NK-92 treated with Interleukin-12 subunit alpha and Interleukin-12 subunit beta, amount 100 ng/mL, for 24 hours (cell line): ENCODE measurements at places on chromosomes 13 and 19.

DNA sequence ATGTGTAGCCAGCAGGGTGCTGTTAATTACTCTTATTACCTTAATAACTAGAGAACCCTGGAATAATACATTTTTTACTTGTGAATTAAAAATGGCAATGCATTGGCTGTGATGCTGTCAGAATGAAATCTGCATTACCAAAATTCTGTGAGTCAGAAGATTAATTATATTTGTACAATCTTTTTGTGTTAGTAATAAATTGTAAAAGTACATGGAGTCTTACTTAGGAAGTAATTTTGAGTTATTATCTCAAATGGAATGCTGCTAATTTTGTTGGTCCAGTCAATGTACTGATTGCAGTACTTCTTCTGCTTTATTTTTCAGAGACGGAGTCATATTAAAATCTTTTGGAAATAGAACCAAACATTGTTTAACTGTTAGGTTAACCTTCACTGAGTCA lies 152.0 kb upstream of the SLC10A2 start:
- DNase-seq: no peak

GRCh38 chr19:47398707-47399597 lies 20.4 kb downstream of the MEIS3 start:
- DNase-seq: no peak

DNA sequence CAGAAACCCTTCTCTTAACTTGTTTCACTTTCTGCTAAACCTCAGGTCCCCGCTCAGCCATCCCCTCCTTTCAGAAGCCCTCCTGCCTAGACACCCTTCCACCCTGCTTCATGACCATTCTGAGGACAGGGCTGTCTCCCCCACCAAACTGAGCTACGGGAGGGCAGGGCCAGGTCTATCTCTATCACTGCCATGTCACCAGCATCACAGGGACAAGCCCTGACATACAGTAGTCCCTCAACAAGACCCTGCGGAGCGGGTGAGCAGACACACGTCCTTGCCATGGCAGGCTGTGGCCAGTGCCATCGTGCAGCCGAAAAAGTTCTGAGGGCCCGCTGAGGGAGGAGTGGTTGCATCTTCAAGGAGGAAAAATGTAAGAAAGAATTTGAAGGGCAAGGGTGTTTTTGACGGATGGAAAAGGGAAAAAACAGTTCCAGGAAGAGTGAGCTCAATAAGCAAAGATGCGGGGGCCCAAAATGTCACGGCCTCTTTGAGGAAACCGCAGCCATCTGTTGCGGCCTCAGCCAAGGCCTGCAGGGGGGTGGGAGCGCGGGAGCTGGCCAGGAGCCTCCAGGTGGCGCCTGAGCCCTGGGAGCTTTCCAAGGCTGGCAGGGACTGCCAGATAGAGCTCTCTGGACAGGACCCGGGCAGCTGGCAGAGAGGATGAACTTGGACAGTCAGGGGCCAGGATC lies 8.1 kb downstream of the PTGIR start:
- DNase-seq: no peak

- no peak for DNase-seq
Measured at GRCh38 chr13:32960626-32961025, 55.6 kb upstream of the KL start.

- DNase-seq: no peak
Measured at GRCh38 chr13:33480561-33480960, 195.0 kb upstream of the STARD13 start.

- DNase-seq: no peak
Measured at GRCh38 chr19:33234092-33234491, 8.4 kb upstream of the SLC7A10 start.

GRCh38 chr19:29804493-29804892 lies 7.3 kb upstream of the CCNE1 start:
- no peak for DNase-seq

DNA sequence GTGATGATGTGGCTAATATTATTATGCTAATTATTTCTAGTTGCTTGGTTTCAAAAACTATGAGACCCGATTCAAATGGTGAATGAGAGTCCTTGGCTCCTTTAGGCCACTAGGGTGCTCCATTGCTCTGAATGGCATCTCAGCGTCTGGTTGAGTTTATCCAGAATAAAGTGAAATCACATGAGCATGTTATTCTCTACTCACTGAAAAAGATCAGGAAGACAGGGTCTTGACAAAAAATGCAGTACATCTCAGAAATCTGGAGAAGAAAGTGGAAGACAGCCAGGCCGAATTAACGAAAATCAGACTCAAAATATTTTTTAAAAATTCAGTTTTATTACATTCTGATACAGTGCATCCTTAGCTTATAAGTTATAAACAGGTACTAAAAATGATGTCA lies 516.2 kb downstream of the MYO16 start:
- no peak for DNase-seq

- DNase-seq: no peak
Measured at GRCh38 chr19:10915130-10916091, 13.0 kb downstream of the YIPF2 start.

- no peak for DNase-seq
Measured at GRCh38 chr19:40596608-40597328, 4.4 kb upstream of the LTBP4 start.

DNA sequence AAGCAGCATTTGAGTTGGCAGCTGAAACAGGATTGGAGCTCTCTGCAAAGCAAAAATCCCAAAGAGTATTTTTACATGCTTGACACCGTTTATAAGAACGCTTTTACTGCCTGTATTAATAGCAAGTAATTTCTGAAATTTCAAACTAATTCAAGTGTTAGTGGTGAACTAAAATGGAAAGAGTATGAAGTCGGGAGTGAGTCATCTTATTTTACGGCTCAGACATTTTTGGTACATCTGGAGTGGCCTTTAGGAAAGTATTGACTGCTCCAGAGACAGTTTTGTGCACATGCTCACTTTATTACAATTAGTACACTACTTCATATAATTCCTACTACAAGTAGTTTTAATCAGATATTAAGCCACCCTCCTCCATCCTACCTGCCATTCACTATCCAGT lies 167.4 kb downstream of the SLITRK6 start:
- no peak for DNase-seq

GRCh38 chr13:110790371-110790770 lies 76.9 kb downstream of the ING1 start:
- DNase-seq: no peak

GRCh38 chr13:43908156-43909126 lies 28.7 kb downstream of the LACC1 start:
- DNase-seq: no peak

DNA sequence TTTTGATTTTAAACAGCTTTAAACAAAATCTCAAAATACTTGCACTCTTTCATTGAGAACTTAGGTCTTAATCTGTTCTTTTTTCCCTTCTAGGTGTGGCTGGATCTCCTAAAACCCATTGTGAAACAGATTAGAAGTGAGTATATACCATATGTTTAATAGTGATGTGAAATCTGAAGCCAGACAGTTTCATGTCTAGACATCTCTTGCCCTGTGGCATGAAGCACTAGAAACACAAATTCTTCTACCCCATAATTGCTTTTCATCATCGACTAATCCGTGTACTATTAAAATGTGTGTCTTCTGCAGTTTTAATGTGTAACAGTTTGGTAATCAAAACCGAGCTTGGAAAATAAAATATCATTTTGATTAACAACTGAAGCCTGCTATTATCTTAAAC lies 188.2 kb upstream of the RNF113B start:
- DNase-seq: no peak

DNA sequence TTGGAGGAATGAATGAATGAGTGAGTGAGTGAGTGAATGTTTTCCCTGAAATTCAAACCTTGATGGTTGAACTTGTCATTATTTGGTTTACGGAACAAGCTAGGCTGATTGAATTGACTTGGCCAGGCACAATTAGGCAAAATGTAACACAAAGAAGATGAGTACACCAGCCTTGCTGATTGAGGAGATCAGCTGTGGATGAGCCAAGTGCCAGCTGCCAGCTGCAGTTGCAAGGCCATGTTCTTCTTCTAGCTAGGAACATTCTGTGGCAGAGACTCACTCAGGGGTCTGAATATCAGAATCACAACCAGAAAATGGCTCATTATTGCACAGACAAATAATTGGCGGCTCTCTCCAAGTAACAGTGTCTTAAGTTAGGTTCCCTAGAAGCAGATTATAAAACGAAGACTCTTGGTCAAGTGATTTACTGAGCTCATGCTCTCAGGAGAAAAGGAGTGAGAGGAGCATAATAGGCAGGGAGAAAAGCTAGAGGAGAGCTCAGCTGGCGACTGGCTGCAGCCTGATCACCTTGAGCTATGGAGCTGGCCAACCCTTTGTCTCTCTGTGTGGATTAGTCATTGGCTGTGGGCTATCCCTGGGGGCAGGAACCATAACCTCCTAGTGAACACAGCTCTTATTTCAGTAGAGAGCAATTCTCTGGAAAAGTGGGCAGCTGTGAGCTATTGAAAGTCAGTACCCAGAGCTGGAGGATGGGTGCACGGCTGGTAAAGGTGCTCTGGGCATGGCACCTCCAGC lies 225.3 kb upstream of the SERP2 start:
- DNase-seq: no peak

DNA sequence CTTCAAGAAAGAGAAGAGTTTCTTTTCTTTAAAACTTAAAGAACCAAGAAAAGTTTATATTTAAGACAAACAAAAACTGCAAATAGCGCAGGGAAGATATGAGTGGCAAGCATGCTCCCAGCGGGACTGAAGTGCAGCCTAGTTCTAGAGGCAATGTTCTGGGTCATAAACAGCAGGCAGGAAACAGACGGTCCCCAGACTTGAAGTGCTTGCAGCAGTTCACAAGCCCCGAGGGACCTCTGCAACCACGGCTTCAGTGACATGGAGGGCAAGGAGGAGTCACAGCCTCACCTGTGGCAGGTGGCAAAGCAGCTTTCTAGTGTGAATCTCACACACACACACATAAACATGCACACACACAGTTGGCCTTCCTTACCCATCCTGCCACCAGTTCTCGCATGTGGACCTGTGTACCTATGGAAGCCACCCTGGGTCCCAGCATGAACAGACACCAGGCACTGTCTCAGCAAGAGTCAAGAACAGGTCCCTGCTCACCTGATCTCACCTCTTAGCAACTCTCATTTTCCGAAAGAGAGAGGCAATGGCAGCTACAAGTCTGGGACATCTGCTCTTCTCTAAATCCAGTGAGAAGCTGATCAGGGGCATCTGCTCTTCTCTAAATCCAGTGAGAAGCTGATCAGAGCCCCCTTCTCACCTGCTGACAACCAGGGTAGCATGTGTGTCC lies 162.0 kb downstream of the EFNB2 start:
- no peak for DNase-seq
